Stimulated activated CD8-positive, alpha-beta memory T cell treated with anti-CD3 and anti-CD28 coated beads, Interleukin-7, amount 100 ng/mL, for 1 hour (primary cell): ENCODE measurements at places on chromosomes 3 and 15.
A peak's percentile ranks its signal among the peaks of the same experiment; 100 is the strongest.

GRCh38 chr15:90271459-90272166 lies 6.1 kb downstream of the NGRN start:
- DNase-seq = no peak

GRCh38 chr3:39142067-39142466 lies 11.3 kb downstream of the CSRNP1 start:
- DNase-seq = no peak

- DNase-seq = peak; percentile 39
Observed at GRCh38 chr15:77002954-77003912, 8.3 kb downstream of the PSTPIP1 start.

DNA sequence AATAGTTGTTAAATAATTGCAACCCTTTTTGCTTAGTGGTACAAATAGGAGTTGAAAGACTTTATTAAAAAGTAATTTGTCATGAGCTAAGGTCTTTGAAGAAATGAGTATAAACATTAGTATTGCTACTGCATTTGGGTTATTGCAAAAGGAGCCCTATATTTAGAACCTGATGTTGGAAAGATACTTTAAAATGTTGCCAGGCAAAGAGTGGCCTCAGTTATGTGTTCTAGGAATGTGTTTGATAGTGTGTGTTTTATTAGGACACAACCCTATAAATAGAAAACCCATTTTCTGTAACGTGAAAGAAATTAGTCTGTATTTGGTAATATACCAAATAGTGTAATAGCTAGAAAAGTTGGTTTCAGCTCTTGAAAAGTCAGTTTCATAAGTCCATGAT lies 10.7 kb downstream of the VPS8 start:
- no peak for DNase-seq

DNA sequence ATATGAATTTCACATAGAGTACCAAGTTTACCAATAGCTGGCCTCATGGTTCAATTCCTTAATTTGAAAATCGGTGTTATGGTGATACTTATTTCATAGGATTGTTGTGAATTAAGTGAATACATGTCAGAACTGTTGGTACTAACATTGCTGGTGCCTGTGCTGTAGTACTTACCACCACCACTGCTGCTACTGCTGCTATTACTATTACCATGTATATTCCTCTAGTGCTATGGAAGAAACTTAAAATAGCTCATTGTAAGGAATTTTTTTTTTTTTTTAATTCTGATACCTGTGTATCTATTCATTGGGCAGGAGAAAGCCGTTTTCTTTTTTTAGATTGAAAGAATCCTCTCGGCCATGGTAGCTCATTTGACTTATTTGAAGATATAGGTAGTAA lies 3.6 kb downstream of the FYTTD1 start:
- DNase-seq = no peak

DNA sequence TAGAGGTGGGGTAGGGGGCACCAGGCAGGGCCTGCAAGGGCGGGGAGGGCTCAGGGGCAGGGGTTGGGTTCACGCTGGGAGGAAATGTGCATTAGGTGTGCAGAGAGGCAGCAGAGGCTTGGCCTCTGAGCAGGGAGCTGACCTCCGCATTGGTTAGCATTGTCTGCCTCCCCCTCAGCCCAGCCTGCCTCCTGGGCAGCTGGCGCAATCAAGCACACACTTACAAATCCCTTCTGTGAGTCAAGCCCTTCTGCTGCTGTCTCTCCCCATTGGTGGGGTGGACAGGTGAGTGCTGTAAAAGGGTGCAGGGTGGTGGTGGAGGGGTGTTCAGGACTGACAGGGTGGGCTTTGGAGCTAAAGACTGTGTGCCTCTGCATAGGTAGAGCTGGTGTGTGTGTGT lies 9.3 kb downstream of the LOXL1 start:
- DNase-seq = no peak

GRCh38 chr3:30779686-30780287 lies 114.7 kb downstream of the GADL1 start:
- no peak for DNase-seq

- DNase-seq = no peak
Observed at GRCh38 chr15:81880833-81881232, 165.0 kb downstream of the MEX3B start.
